Sciatic nerve (tissue), 2 donors: ENCODE measurements at places on chromosomes 13 and 19. TPM values are rescaled to one million over a fixed set of nuclear protein-coding genes. Genes with fewer than 3 reads are reported as not detected.
A peak's percentile ranks its signal among the peaks of the same experiment; 100 is the strongest.

GRCh38 chr13:91955546-91956355 lies 557.3 kb downstream of the GPC5 start:
- no peak for DNase-seq

The ADAMTSL5 gene
- total RNA-seq, result 48.3 TPM

The ZNF285 gene
- total RNA-seq, result 7.7 TPM

DNA sequence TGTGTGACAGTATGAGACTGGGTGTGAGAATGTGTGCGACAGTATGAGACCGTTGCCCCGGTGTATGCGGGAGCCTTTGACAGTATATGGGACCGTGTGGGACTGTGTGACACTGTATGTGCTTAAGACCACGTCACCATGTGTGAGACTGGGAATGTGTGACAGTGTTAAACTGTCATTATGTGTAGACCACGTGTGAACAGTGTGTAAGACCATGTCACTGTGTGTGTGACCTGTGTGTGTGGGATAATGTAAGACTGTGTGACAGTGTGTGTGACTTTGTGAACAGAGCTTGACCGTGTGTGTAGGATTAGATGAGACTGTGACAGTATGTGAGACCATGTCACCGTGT lies 549 bp downstream of the ZNF583 start:
- DNase-seq, result no peak

The SIGLEC8 gene
- 0.49 TPM for total RNA-seq

DNA sequence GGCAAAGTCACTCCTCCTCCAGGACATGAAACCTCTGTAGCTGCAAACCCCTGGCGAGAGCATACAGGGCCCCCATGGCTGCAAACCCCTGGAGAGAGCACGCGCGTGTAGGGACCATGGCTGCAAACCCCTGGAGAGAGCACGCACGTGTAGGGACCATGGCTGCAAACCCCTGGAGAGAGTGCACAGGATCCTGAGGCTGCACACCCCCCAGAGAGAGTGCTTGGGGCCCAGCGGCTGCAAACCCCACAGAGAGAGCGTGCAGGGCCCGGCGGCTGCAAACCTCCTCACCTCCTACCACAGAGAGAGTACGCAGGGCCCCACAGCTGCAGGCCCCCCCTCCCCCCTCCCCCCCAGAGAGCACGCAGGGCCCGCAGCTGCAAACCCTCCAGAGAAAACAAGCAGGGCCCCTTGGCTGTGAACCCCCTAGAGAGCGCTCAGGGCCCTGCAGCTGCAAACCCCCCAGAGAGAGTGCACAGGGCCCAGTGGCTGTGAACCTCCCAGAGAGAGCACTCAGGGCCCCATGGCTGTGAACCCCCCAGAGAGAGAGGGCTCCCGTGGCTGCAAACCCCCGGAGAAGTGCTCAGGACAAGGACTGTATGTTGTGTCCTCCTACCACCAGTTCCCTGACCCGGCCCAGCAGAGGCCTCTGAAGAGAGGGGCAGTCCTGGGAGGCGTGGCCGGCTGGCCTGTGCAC lies 7.3 kb downstream of the ADPRHL1 start:
- peak; percentile 47 for DNase-seq

The SERTM1 gene
- total RNA-seq, result 1.7 TPM

- no peak for DNase-seq
Observed at GRCh38 chr13:44493213-44493812, 82.8 kb downstream of the TSC22D1 start.

DNA sequence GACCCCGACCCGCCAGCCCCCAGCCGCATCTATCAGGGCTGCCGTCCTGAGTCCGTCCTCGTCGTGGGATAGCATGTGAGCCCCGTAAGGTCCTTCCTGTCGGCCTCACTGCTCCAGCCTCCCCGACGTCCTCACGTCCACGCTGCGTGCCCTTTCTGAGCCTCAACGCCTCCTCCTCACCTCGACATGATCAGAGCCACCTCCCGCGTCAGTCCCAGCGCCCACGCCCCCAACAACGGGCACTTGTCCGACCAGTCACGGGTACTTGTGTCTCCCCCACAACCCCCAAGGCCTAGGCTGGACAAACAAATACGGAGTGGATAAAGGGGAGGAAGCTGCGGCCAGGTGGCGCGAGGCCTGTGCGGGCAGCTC lies 665 bp downstream of the ZNF497 start:
- DNase-seq, result peak; percentile 75

DNA sequence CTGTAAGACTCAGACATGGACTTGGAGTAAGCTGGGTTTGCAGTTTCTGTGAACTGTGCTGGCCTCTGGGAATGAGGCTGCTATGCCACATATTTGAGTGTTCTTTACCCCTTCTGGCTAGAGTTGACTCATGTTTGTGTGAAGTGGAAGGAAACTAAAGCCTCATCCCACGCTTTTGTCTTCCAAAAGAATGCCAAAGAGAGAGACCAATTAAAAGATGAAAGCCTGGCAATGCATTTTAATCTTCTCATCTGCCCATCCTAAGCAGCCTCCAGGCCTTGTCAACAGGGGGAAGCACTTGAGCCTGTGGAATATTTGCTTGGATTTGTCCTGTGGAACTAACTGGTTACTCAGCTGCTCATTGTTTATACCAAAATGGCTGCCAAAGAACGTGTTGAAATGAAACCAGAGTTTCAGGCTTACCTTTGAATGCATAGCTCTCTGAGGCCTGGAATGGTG lies 49.1 kb downstream of the LMO7 start:
- no peak for DNase-seq

The GADD45GIP1 gene
- total RNA-seq, result 13.7 TPM

DNA sequence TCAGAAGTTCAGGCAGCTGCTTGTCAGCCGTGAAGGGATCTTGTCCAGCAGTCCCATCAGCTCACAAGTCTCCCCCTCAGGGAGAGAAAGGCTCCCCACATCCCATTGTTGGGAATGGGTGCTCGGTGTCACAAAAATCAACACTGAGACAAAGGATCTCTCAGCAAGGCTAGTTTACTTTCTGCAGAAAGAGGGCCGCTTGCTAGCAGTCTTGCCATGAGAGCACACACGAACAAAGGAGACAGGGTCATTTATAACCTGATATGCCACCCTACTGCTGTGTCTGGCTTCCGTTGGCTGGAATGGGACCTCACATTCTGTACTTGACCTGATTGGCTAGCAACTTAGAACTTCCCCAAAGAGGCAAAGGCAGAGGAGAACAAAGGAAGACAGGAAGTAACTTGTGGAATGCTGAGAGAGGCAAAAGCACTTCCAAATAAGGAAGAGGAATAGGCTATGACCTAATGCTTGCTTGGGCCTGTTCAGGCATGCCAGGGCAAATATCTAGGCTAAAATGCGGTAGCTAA lies 8.7 kb upstream of the IGFL3 start:
- no peak for DNase-seq

DNA sequence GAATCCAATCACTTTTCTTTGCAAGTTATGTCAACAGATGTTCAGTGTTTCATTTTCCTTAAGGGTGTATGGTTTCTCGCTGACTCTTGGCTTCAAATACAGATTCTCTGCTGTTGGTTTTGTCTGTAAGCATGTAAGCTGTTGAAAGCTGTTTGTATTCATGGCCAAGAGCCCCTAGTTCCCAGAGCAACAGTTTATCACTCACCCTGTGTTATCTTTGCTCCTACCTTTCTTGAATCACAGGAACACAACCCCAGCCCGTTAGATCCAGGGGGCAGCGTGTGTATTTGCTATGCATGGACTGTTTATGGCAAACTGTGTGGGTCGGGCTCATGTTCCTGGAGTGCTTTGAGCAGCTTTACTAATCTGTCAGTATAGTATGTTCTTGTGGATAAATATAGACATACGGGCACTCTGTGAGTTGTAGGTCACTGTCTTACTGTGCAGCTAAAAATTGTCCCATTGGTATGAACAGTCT lies 28.9 kb downstream of the FRY start:
- DNase-seq, result no peak

DNA sequence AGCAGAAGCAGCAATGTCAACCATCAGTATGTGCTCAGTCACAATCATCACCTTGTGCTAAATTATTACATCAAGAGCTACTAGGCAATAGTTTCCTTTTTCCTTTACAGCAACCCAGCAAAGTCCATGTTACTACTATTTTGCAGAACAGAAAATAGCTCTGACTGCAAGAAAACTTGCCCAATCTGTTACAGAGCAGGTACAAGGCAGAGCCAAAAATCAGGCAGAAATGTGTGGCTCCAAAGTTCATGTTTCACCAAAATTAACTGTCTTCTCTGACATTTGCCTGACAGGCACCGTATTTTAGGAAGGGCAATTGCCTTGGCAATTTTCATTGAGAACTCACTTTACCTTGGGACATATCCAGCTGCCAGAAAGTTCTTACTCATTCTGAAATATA lies 177.6 kb upstream of the TMTC4 start:
- no peak for DNase-seq

DNA sequence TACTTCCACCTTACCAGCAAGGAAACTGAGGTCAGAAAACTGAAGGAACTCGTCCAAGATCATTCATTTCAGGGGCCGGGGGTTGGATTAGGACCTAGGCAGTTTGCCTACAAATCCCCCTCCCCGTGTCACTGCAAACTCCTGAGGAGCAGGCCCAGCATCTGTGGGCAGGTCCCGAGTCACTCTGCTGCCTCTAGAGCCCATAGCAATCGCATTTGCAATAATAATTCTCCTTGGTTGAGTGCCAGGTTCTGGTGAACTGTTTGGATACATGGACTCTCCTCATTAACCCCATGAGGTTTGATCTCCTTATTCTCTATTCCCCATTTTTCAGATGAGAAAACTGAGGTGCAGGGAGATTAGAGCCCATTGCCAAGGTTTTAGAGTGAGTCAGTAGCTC lies 903 bp downstream of the PIN1 start:
- no peak for DNase-seq

DNA sequence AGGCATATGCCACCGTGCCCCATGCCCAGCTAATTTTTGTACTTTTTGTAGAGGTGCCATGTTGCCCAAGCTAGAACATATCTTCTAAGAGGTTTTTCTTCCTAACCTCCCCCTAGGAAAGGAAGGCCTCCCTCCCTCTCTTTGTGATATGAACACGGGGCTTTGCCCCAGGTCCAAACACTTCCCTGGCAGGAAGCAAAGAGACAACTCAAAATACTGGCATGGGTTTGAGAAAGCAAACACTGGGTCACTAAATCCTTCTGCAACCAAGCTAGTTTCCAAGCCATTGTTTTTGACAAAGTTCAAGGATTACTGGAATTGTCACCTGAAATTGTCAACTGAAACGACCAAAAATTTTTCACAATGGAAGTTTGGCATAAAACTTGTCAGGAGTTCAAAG lies 8.8 kb downstream of the CC2D1A start:
- DNase-seq, result no peak

- peak; percentile 80 for DNase-seq
Observed at GRCh38 chr19:13099073-13099999, 3.3 kb downstream of the LYL1 start.

DNA sequence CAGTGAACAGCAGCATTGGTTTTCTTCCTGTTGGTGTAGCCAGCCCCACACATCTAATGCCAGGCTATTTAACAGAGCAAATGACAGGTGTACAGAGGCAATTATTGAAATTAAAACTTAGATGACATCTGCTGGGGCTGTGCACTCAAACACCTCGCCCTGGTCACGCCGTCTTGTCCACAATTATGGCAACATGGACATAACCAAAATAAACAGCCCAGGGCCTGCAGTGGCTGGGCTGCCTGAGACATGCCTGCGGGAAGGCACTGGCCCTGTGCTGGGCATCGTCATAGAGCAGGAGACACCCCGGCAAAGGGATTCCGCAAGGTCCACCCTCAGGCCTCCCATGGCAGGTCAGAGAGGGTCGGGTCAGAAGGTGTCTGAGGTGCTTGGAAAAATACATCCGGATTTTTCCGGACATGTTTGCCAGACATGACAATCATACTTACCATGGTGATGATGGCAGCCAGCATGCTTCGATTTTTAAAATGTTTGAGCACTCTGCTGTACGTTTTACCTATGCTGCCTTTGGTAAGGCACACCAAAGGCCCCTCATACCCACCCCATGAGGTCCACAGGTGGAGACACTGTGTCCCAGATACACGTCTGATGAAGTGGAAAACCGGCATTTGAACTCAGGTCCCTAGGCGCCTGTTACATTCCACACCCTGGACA lies 47.8 kb downstream of the TSHZ3 start:
- DNase-seq, result peak; percentile 31

- no peak for DNase-seq
Observed at GRCh38 chr13:97932036-97932435, 21.4 kb upstream of the IPO5 start.

GRCh38 chr13:63901630-63902029 lies 2486.0 kb upstream of the PCDH20 start:
- no peak for DNase-seq

DNA sequence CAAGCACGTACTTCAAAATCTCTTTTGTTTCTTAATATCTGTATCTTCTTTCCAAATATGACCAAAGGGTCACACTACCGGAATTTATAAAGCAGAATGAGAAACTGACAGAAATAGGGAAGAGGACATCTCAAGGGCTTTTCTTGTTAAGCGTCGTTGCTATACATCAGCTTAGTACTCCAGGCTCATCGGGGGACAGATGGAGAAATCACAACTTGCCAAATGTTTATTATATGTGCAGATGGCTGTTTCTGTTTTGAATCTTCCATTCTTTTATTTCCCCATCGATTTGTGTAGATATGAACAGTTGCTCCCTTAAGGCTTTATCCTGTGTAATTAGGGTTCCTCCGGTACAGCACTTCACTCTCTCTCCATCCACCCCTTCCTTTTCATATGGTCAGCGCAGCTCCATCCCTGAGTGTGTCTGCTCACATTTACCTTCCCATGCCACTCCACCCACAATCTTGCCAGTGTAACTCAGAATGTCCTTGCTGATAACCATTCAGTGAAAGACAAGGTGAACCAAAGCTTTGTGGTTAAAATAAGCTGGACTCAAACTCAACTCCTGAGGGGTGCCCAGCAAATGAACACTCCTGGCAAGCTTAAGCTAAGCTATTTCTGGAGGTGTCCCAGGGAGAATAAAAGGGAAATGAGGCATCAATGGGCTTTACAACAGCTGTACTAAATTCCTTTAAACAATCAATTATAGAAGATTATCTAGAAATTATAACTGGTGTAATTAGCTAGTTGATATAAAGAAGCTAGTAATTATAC lies 51.3 kb downstream of the TBC1D4 start:
- no peak for DNase-seq

The PRR12 gene
- total RNA-seq, result 37.0 TPM

The ANKRD24 gene
- total RNA-seq, result 1.3 TPM

The LILRA1 gene
- 2.3 TPM for total RNA-seq

- DNase-seq, result peak; percentile 99
Observed at GRCh38 chr19:55476100-55476775, at the start of gene ZNF628. TSS of gene ZNF628 (plus strand) at chr19:55476617. CDS start at chr19:55479911, 3,294 bp downstream.

- no peak for DNase-seq
Observed at GRCh38 chr19:50384685-50385535, 763 bp downstream of the POLD1 start.

The C1QTNF9 gene
- total RNA-seq, result 2.4 TPM

The NKPD1 gene
- total RNA-seq, result not detected

GRCh38 chr13:49669735-49670309 lies 21.5 kb downstream of the EBPL start:
- DNase-seq, result no peak
